RPMI8226 (cell line): ENCODE measurements at places on chromosomes 1 and 21.
A peak's percentile ranks its signal among the peaks of the same experiment; 100 is the strongest.

GRCh38 chr1:61852670-61853015 is 110.4 kb downstream of the PATJ start:
- DNase-seq = no peak

DNA sequence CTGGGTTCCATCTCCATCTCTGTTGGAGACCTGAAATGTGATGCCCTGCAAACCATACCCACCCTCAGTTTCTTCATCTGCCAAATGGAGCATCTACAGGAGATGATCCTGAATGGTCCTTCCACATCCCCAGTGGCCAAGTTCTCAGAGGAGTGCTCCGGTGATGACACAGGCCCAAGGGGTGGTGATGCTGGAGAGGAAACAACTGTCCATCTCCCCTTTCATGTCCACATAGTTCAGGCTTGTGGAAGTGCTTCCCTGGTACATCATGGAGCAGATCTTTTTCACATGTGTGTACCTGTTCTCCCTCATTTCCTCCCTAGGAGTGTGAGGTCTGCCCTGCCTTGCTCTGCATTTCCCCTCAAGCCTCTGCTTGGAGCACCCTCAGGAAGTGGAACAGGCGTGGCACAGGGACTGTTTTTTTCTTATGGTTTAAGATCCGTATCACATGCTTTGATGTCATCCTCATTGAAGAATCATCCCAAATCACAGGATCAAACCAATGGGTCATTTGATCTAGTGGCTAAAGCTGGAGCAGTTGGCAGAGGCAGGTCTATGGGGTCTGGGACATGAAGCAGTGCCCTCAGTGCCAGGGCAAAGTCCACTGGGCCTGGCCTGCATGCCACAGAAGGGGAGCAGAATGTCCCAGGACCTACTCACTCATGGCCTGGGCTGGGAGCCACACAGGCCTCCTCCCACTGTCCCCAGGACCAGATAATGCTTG is 8.2 kb upstream of the TRIM63 start:
- DNase-seq = no peak

- no peak for DNase-seq
Observed at GRCh38 chr1:163195728-163196448, 6.8 kb downstream of the RGS5 start.

DNA sequence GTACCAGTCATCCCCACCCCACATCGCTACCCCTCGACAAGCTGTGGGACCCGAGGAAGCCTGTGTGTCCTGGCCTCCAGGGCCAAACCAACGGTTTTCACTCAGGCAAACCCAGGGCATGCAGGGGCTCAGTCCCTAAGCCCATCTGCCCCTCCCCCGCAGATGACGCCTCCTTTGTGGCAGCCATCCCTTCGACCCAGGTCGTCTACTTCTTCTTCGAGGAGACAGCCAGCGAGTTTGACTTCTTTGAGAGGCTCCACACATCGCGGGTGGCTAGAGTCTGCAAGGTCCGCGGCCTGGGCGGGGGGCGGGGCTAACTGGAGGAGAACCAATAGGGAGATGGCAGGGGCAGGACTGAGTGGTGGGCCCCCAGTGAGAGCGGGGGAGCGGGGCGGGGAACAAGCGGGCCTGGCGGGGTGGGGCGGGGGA is 7.4 kb downstream of the SEMA4A start:
- peak; percentile 25 for DNase-seq

GRCh38 chr1:57883642-57883995 is 459.8 kb upstream of the DAB1 start:
- no peak for DNase-seq

DNA sequence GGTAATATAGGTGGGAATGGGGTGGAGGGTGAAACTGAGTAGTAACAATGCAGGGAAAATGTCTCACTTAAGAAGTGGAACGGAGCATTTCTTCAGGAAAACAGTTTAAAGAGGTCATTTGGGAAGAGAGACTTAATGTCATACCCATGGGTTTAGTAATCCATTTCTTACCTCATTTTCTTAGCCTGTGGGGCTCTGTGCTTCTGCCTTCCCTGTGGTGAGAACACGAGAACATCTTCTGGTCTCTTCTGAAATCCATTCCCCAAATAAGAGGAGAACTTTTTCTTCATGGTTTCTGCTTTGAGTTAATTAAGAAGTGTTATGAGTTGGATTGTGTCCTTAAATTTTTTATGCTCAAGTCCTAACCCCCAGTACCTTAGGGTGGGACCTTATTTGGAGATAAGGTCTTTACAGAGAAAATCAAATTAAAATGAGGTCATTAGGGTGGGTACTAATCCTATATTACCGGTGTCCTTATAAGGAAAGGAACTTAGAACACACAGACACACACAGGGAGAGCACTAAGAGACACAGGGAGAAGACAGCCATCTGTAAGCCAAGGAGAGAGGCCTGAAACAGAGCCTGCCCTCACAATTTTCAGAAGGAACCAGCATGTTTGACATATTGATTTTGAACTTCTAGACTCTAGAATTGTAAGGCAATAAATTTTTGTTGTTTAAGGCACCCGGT is 5.4 kb downstream of the CCDC190 start:
- no peak for DNase-seq

GRCh38 chr1:161238039-161238473 is at the start of gene NR1I3:
TSS of gene NR1I3 (minus strand) at chr1:161238203. CDS start at chr1:161236565, 1,638 bp downstream.
- no peak for DNase-seq

GRCh38 chr1:34279971-34280370 is 103.3 kb downstream of the C1orf94 start:
- no peak for DNase-seq

- DNase-seq = no peak
Observed at GRCh38 chr1:93483606-93484005, 35.7 kb downstream of the FNBP1L start.

GRCh38 chr1:234478152-234478480 is 863 bp downstream of the TARBP1 start:
- peak; percentile 90 for DNase-seq

GRCh38 chr21:46552274-46552673 is 52.6 kb downstream of the S100B start:
- no peak for DNase-seq

DNA sequence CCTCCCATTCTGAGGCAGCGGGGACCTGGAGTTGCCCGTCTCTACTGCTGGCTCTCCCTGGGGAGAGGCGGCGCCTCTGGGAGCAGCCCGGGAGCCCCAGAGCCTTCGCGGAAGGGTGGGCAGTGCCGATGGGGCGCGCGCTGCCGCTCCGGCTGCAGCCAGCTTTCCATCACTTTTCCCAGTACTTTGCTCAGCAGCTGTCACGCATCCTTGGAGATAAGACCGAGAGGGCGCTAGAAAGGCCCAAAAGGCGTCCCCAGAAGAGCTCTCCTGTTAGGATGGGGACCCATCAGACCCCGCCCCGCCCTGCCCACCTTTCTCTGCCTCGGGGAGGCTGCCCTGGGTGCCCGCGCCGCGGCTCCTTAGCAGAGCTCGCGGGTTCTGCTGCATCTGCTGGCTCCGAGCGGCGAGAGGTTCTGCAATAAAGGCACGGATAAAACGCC is 534 bp downstream of the KCNH1 start:
- no peak for DNase-seq

GRCh38 chr1:238176441-238176840 is 285.7 kb upstream of the ZP4 start:
- no peak for DNase-seq

- peak; percentile 14 for DNase-seq
Observed at GRCh38 chr1:10056599-10056987, 23.8 kb downstream of the UBE4B start.

GRCh38 chr1:43402089-43402865 is 12.6 kb downstream of the SZT2 start:
- DNase-seq = no peak

GRCh38 chr21:36247316-36248010 is 72.5 kb upstream of the MORC3 start:
- DNase-seq = no peak

- DNase-seq = no peak
Observed at GRCh38 chr1:214317300-214317699, 36.3 kb downstream of the SMYD2 start.

DNA sequence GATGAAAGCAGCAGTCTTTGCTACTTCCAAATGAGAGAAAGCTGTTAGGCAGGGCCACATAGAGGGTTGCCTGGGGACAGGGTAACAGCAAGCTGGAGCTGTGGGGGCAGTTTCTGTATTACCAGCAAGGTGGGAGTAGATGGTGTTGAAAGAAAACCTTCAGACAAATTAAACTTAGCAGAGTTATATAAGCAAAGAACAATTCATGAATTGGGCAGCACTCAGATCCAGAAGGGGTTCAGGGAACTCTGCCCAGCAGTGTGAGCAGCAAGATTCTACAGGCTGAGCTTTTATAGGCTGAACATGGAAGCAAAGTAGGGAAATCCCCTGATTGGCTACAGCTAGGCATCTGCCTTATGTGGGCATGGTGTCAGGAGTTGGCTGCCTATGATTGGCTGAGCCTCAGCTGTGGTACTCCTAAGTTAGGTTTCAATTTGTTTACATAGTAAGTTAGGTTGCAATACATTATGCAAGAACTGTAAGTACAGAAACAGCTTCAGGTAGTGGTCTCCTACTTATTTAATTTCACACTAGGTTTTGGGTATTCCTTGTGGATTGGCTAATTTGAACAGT is 64.1 kb upstream of the TMPRSS2 start:
- DNase-seq = no peak

GRCh38 chr1:53678938-53679825 is 59.8 kb downstream of the GLIS1 start:
- no peak for DNase-seq

- DNase-seq = no peak
Observed at GRCh38 chr1:62467092-62467491, 30.2 kb downstream of the USP1 start.

DNA sequence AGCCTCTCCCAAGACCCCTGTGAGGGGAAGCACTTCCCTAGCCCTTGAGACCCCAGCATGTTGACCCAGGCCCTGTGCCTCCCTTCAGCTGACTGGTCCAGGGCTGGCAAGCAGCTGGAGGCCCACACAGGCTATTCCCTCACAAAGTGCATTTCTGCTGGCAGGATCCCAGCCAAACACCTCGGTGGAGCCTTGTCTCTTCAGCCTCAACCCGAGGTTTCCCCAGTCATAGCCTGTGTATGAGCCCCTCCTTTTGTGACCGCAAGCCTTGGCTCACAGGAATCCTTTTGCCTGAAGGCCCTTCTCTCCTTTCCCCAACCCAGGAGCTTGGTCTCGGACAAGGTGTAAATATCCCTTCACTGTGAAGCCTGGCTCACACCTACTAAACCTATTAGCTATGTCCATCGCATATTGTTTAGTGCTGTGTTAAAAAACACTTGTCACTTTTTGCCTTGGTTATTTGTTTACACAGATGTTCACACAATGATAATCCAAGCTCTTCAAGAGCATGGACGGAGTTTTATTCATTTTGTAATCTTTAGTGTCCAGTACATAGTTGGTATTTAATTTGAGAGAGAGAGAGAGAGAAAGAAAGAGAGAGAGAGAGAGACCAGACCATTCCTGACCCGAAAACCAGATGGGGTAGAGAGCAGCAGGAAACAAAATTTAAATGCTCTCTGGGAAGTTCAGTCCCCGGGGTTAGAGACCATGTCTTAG is 8.5 kb upstream of the CD247 start:
- no peak for DNase-seq

DNA sequence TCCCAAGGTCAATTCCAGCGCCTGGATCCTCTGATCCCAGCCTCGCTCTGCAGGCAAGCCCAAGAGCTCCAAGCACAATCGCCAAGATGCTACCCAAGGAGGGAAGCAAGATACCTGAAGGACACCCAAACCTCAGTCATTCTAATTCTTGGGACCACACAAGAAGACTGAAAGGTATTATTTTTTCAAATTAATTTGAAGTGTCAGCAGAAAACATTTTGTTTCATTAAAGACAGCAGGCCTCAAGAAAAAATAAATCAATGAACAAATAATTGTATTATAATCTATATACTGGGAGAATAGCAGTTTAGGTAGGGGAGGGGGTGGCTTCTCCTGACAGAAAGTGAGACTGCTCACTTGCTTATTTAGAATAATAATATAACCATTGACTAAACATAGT is 347.8 kb downstream of the HHAT start:
- no peak for DNase-seq

- DNase-seq = peak; percentile 48
Observed at GRCh38 chr1:111769517-111770146, 13.9 kb downstream of the DDX20 start.

DNA sequence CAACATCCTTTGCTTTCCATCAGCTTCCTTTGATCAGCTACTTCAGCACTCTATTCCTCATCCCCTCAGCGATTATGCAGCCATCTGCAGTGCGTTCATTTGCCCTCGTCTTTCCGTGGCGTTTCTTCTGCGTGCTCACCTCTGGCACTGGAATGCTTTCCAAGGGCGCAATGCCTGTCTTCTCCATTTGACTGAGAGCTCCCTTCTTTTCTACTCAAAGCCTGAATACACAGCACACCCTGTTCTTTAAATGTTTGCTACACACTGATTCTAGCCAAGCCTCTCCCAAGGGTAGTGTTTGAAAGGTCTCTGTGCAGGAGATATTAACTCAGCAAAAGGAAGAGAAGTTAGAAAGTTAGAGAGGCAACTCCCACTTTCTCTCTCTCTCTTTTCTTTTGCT is 22.6 kb downstream of the C1orf116 start:
- DNase-seq = no peak

DNA sequence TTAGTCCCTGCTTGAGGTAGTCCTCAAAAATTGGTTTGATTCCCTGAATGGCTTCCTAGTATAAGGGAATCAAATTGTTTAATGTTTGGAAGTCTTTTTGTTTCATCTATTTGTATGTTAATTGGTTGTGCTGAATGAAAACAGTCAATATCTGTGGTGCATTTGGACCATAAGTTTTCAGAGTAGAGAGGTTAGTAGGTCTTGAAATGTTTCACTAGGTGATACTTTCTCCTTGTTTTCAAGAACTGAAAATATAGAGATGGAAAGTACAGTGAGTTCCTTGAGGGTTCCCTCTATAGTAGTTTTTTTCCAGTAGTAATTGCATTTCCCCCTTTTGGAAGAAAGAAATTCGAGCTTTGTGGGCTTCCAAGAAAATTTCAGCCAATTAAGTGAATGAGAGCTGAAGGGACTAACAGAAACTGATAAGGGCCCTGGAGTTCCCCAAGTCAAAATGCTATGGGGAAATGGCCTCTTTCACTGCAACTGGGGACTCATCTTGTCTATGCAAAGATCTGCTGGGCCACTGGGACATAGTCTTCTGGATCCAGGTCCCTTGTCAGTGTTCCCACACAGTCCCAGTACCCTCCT is 18.6 kb upstream of the CEP350 start:
- DNase-seq = no peak

DNA sequence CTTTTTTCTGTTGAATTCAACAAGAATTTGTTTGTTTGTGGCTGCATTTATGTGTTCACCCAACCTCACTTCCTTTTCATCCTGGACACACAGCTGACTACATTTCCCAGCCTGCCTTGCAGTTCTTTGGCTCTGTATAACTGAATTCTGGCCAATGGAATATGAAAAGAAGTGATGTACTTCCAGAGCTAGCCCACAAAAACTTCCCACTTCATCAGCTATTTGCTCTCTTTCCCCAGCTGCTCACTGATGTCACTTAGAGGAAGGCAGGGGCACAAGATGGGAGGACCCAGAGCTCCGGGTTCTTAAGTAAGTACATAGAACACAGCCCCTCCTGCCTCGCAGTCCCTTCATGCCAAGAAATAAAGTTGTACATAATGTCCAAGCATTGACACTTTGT is 235.0 kb upstream of the FGGY start:
- DNase-seq = no peak

GRCh38 chr21:27047658-27048314 is 80.9 kb upstream of the ADAMTS5 start:
- no peak for DNase-seq
